Activated naive CD4-positive, alpha-beta T cell treated with anti-CD3 and anti-CD28 coated beads for 36 hours (primary cell): ENCODE measurements at places on chromosomes 5 and 9. TPM values are rescaled to one million over a fixed set of nuclear protein-coding genes. Genes with fewer than 3 reads are reported as not detected.

- DNase-seq, result no peak
Observed at GRCh38 chr5:32803656-32804055, 92.5 kb downstream of the NPR3 start.

- no peak for DNase-seq
Observed at GRCh38 chr5:548256-548655, 24.0 kb upstream of the SLC9A3 start.

DNA sequence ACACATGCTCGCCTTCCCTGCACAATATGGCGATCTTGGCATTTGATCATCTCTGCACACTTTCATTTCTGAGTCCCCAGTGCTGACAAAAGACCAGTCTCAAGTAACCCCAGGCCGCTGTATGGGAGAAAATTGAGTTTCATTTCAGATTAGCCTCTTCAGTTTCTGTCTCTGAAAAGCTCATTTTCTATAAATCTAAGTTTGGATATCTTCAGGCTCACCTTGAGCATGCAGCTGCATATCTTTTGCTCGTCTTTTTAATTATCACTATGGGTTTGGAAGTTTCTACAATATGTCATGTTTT, 169.1 kb upstream of the MAST4 start:
- DNase-seq, result no peak

- DNase-seq, result no peak
Observed at GRCh38 chr9:132983491-132984201, 5.2 kb downstream of the GFI1B start.

- no peak for DNase-seq
Observed at GRCh38 chr9:28887188-28887884, 1314.1 kb upstream of the C9orf72 start.

DNA sequence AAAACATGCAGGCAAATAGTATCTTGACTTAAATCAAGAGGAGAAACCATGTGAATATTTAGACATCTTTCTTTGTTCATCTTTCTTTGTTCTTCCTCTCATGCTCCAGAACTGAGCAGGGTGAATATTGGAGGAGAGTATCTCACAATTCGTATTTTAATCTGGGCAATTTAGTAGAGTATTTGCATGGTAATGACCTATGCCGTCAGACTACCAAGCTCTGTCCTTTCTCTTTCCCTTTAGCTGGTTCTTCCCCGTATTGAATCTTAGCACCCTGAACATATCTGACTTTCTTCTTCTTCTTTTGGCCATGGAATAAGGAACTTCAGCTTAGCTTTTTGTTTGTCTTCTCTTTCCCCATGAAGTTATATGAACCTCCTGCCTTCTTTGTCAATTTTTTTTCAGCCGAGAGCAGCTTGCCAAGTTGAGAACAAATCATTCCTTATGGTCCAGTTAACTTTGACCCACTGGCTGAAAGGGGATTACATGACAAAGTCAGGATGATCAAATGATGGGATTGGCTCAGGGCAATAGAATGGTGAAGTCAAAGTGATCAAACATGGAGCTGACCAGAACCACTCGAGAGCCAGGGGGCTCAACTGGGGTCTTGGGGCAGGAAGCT, 95.8 kb downstream of the DAPK1 start:
- no peak for DNase-seq

- no peak for DNase-seq
Observed at GRCh38 chr9:22913518-22913917, 466.9 kb downstream of the DMRTA1 start.

DNA sequence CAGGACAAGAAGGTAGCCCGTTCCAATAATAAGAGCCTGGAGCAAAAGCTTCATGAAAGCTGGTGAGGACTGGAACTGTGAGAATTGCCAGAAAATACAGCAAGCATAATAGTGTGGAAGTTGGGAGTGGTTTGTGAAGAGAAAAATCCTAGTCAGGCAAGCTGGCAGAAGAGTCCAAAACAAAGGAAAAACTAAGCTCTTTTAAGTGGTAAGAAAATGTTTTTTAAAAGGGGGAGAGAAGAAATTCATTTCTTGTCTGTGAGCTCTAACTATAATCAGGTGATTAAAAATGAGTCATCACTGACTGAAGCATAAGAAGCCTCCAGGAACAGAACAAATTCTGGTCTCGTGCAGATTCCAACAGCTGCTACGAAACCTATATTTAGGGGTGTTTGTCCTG, 102.6 kb downstream of the CAAP1 start:
- no peak for DNase-seq

DNA sequence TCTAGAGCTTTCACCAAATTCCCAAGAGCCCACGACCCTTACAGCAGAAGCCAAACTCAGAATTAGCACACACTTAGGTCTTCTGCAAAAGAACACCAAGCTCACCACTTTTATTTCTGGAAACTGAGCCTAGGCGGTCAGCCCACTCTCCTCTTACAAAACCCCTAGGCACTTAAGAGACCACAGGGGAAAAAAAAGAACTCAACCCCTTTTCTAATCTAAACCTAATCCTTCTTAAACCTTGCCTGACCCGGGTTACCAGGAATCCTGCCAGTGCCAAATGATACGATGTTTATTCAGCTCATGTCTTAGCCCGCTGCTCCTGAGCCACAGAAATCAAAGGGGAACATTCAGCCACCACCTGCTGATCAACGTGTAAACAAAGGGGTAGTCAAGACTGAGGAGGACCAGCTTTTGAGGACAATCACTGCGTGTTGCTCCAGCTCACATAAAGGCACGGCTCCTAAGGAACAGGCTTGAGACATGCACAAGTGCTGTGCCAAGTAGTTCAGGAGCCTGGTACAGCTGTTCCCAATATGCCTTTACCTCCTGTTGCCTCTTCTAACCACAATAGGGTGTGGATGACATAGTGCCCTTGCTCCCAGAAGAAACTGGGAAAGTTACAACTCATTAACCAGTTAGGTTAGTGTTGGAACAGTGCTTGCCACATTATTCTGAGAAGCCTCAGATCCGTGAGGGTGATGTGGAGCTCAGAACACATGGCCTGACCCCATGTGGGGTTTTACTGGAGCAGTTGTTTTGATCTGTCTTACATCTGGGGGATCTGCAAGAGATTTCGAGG, 49.3 kb downstream of the ZFAND5 start:
- no peak for DNase-seq

SMIM33 gene
- 0.37 TPM for total RNA-seq

DNA sequence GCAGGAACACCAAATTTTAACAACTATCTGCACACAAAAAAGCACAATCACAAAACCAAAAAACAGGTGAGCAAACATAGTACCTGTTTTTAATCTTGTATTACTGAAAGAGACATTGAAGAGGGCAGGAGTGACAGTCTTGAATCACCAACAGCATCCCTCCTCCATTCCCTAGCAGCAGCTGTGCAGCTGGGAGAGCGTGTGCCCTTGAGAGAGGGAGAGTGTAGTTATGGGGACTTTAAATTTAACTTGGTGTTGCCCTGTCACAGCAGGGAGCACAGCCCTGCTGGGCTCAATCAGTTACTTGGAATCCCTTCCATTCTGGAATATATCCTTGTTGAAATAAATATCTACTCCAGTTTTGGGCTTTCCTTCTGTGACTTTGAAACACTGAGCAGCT, 1938.7 kb upstream of the NUDT12 start:
- DNase-seq, result no peak

SAXO1 gene
- total RNA-seq, result not detected

- DNase-seq, result no peak
Observed at GRCh38 chr5:34516686-34517085, 139.4 kb upstream of the RAI14 start.

SLC9A3 gene
- 1.6 TPM for total RNA-seq

CHSY3 gene
- not detected for total RNA-seq

- no peak for DNase-seq
Observed at GRCh38 chr9:72951520-72952380, 1.1 kb downstream of the ALDH1A1 start.

DNA sequence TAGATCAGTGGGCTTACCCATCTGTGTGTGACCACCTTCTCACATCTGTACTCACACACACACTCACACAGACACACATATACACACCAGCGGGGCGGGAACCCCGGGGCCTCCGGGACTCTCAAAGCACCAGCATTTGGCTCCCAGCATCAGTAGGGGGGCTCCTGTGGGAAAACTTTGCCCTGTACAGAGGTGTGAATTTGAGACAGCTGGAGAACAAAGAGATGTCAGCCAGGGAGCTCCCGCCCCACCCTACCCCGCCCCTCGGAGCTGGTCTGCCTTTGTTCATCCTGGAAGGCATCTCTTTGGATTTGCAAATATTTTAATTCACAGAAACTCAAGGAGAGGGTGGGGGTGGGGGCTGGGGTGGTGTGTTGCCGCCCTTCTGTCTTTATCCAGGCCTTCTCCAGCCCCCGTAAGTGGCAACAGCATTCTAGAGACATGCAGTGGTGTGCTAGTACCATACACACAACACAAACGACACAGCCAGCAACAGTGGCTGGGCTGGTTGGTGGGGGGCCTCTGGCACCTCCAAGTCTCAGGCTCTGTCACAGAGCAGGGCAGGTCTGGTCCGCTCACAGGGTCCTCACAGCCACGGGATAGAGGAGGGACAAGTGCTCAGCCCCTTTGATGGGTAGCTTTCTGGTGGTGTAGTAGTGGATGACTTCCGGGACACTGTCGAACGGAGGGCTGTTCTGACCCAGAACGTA, 15.5 kb upstream of the SLC25A51 start:
- DNase-seq, result no peak

GRCh38 chr9:21993893-21994555, at the start of gene CDKN2A:
Gene CDKN2A (minus strand): TSS chr9:21994392.
- DNase-seq, result peak; percentile 42

FBP2 gene
- total RNA-seq, result not detected

ZNF354C gene
- 5.8 TPM for total RNA-seq

HACD4 gene
- 1.1 TPM for total RNA-seq

DDX4 gene
- not detected for total RNA-seq

NXNL2 gene
- not detected for total RNA-seq

DNA sequence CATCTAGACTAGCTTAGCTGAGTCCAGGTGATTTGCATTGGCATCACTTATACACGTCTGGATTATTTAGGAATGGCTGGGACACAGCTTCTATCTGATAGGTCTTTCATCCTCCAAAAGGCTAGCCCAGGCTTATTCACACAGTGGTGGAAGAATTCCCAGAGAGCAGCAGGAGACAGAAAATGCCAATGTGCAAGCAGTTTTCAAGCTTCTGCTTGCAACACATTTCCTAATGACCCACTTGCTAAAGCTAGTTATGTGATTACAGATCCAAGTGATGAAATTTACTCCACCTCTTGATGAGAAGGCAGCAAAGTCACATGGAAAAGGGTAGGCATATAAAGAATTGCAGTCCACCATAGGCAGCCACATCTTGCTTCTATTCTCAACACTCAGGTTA, 44.2 kb upstream of the MAST4 start:
- DNase-seq, result no peak

DNA sequence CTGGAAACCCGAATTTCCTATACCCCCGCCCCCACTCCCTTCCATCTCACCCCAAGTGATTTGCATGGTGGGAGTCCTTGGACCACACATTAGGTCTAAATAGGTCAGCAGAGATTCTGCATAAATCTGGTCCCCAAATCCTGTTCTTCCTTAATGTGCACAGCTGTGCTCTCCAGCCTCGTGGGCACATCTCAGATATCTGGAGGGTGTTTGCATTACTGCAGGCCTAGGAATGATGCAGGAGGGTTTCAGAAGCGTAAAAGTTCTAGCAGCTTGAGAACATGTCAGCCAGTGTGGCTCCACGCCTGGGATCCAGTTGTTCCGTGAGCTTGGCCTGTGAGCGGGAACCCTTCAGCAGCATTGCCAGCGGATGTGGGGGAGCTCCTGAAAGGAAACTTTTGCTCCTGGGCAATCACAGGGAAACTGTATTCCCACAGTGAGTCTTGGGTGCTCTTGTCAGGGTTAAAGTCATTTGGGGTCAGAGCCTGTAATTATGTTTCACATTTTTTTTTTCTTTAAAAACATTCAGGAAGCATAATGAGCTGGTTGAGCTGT, 12.9 kb downstream of the ARHGAP26 start:
- no peak for DNase-seq

GRCh38 chr5:133709209-133709725, 96.9 kb upstream of the FSTL4 start:
- DNase-seq, result no peak

SPINK6 gene
- total RNA-seq, result not detected

DNA sequence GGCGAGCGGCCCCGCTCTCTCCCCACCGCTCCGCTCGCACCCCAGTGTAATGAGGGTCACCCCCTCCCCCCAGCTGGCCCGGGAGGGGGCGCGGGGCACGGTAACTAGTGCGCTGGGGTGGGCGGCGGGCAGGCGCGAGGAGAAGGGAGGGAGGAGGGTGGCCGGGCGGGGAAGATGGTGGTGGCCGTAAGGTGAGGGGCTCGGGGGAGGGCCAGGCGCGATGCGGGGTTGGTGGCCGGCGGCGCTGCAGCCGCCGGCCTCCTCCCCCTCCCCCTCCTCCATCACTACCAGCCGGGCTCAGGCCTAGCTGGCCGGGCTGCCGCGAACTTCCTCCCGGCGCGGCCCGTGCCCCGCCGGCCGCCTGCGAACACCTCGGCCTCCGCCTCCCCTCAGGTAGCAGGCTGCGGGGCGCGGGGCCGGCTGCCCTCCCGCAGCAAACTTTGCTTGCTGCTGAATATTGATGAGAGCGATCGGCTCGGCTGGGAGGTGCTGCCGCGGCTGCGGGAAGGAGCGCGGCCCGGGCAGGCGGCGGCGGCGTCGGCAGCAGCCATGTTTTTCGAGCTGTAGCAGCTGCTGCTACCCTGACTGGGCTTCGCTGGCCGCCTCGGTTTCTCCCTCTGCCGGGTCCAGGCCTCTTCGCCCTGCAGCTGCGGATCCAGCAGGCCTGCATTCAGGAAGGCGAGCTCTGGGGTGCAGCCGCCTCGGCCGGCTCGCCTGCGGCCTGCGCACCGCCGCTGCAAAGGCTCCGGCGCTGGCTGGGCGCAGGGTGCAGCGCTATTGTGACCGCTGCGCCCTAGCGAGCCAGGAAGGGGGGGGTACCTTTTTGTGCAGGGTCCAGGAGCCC, 502 bp downstream of the NSD1 start:
- DNase-seq, result peak; percentile 37

- no peak for DNase-seq
Observed at GRCh38 chr5:56346741-56347535, 113.8 kb upstream of the ANKRD55 start.

- peak; percentile 42 for DNase-seq
Observed at GRCh38 chr9:137757613-137758029, 120.0 kb upstream of the CACNA1B start.

DNA sequence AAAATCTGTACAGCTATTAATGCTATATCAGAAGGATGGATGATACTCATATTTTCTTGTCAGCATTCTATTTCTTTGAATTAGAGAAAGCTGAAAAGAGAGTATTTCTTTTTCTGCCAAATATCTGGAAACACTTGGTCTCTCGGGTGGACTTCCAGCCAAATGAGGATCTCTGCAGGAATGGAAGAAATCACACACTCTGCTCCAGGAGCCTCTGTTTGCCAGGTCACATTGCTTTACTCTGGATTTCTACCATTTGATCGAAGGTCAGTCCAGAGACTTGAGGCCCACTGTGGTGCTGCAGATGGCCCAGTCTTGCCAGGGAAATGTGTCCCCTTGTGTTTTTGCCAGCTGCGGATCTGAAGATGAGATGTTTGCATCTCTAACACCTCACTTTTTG, 154.1 kb downstream of the PCSK1 start:
- DNase-seq, result no peak
